Activated CD4-positive, alpha-beta T cell treated with anti-CD3 and anti-CD28 coated beads, Interleukin-10, Interleukin-2, amounts not matched to agents 100 ng/mL and 50 ng/mL, durations not matched to agents 16 hours and 8 hours (primary cell): ENCODE measurements at places on chromosomes 11 and 22.
A peak's percentile ranks its signal among the peaks of the same experiment; 100 is the strongest.

- no peak for DNase-seq
Observed at GRCh38 chr22:17897426-17897825, 123.2 kb upstream of the BID start.

- DNase-seq = no peak
Observed at GRCh38 chr11:70128435-70128906, 50.4 kb downstream of the ANO1 start.

- no peak for DNase-seq
Observed at GRCh38 chr11:11294551-11294855, 58.5 kb downstream of the CSNK2A3 start.

DNA sequence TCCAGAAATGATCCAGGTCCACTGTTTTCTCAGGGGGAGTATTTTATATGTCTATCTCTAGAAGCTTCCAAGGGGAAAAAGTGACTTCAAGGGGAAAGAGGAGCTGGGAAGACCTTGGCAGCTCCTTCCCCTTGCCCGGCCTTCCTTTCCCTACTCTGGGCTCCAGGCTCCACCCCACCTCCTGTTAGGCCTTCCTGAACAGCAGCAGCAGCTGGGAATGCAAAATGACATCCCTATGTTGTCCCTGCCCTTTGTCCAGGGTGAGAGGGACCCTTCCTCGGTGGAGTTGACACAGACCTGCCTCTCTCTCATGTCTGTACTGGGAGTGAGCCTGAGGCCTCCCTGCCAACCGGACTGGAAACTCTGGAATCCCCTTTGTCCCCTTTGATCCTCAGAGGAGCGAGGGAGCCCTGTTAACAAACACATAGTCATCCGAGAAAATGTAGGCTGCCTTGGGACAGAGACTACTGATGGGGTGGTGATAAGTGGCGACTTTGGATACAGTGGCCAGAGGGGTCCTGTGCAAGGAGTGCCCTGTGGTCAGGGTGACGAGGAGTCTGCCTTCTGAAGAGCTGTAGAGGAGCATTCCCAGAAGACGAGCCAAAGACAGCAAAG is 9.0 kb upstream of the MALAT1 start:
- DNase-seq = no peak

- DNase-seq = no peak
Observed at GRCh38 chr11:9838229-9838628, 174.4 kb downstream of the SWAP70 start.

- DNase-seq = no peak
Observed at GRCh38 chr22:31586137-31586920, 75.7 kb downstream of the PISD start.

DNA sequence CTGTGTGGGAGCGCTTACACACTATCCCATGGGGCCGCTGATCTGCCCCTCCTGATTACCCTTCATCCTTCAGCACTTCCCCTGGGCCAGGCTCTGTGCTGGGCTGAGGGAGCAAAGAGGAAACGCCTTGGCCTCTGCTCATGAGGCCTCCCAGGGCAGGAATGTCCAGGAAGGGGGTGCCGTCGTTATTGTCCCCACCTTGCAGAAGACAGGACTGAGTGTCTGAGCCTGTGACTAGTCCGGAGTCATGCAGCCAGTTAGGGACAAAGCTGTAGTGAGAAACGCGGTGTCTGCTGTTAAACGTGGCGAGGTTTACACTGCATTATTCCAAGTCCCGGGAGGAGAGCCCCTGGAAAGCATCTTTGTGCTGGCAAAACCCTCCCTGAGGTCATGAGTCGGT is 160.0 kb downstream of the TRIM29 start:
- DNase-seq = no peak

DNA sequence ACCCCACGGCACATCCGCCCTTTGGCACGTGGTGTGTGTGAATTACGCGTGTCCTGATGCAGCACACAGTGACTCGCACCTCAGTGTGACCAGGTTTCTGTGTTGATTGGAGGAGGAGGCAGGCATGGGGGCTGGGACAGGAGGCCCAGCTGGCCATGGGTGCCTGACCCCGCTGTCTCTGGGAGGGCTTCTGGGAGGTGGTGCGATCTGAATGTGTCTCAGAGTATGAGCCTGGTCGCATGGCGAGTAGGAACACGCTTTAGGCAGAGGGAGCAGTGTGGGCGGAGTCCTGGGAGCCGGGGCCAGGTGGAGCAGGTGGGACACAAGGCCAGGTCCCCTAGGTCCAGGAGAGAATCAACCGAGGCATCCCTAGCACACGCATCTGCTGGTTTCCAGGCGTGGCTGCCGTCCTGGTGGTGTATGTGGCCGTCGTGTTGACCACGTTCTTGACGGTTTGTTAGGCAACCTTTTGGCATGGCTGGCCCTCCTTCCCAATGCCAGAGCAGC is 5.7 kb downstream of the GRAMD4 start:
- no peak for DNase-seq

DNA sequence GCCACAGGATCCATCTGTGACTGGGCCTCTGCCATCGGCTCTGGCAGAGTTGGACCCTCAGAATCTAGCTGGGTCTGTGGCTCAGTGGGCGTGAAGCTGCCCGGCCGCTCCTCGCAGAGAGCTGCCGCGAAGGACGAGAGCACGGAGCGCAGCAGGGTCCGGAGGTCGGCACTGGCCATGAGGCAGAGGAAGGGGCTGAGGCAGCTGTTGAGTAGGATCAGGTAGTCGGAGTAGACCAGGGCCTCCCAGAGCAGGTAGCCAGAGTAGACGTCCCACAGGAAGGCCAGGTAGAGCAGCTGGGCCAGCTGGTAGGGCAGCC is 912 bp downstream of the GPR152 start:
- no peak for DNase-seq

DNA sequence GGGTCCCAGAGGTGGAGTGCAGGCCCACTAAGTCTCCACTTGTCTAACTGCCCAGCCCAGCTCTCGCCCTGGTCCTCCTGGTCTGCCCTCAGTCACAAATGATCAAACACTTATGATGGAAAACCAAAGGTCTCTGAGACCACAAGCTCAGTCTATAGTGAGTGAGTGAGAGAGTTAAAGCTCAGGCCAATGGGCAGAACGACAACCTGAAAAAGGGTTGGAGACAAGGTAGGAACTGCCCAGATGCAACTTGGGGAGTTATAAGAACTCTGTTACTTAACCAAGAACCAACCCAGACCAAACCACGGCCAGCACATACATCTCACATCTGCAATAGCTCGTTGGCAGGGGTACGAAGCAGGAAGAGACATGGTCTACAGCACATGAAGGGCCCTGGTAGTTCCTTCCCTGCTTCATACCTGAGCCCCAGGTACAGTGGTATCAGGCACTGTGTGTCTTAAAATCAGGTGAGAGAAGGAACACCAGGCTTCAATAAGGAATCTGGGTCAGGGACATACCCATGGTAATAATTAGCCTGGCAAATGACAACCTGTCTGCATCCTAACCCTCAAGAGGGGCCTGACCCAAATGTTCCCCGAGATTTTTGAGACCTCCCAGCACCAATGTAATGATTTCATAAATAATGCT is 35.7 kb downstream of the SERPIND1 start:
- no peak for DNase-seq

DNA sequence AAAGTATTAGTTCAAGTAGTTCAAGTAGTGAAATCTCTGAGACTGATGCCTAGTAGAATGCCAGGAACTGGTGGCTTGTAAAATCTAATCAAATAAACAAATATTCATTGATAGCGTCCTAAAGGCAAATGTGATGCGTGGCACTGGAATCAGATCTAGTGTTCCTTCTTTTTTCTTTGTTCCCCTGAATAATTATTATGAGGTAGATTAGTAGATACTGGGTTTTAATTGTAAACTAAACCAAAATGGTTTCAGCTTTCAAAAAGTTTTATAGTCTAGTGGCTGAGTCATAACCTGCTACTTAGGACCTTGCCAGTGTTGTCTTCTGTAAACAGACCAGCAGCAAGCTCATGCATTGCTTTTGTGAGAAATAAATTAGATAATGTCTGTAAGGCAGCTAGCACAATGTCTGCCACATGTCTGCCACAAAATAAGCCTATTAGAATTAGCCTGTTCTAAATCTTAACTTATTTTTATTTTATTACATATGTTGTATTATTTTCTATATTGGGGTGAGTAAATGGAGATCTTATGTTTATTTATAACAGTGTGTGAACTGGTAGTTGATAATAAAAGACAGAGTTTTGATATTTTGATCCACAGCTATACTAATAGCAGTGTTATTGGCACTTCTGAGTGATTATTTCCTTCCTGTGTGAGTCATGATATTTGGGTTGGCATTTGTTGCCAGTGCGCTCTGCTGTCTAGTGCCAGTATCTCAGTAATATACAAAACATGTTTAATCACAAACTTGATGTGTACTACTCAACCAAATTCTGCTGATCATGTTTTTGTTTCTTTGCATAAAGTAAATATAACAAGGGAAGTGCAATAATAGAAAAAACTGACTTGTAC is 135.7 kb downstream of the TMEM135 start:
- peak; percentile 2 for DNase-seq

DNA sequence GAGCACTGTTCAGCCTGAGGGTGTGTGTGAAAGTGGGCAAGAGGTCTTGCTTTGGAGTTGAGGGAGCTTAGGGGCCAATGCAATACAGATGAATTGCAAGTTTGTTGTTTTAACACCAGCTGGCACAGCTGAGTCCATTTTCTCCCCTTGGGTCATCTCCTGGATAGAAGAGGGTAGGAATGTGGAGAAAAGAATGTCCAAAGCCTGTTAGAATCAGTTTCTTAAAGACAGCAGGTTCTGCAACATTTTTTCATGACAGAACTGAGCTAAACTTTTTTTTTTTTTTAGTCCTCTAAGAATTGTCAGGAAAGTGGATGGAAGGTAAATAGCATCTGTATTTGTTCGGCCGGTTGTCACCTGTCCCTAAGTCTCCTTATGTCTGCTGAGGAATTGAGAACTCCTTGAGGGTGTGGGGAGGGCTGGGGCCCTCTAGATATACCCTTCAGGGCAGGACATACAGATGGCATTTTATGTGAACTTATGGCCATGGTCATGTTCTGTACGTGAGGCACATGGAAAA is 211.1 kb upstream of the CADM1 start:
- no peak for DNase-seq

DNA sequence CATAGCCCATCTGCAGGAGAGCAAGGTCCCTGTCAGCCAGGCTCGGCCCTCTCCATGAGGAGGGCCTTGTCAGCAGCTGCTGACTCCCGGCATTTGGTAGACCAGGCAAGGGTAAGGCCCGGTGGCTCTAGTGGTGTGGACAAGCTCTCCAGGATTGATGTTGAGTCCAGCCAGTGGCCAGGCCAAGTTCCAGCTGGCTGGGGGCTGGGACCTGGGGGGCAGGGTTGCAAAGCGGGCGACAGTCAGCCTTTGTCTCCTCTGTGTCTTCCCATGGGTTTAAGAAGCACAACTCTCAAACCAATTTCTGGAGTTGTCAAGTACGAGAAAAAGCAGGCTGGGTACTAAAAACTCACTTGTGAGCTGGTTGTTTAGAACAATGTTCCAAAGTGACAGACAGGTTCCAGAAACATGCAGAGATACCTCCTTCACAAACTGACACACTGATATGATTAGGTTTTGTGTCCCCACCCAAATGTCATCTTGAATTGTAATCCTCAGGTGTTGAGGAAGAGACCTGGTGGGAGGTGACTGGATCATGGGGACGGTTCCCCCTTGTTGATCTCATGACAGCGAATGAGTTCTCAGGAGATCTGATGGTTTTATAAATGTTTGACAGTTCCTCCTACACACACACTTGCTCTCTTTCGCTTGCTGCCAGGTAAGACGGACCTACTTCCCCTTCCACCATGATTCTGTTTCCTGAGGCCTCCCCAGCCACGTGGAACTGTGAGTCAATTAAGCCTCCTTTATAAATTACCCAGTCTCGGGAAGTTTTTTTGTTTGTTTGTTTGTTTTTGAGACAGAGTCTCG is 52.3 kb upstream of the SERPIND1 start:
- DNase-seq = no peak

GRCh38 chr11:122663764-122664163 is 8.2 kb downstream of the UBASH3B start:
- DNase-seq = no peak

DNA sequence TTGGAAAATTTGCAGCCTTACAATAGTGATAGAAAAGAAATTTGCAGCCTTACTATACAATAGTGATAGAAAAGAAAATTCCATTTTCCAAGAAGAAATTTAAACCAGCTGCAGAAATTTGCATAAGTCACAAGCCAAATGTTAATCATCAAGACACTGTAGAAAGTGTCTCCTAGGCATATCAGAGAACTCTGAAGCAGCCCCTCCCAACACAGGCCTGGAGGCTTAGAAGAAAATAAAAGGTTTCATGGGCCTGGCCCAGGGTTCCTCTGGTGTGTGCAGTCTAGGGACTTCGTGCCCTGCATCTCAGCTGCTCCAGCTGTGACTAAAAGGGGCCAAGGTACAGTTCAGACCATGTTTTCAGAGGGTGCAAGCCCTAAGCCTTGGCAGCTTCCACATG is 6.0 kb downstream of the OR4A16 start:
- DNase-seq = no peak

- no peak for DNase-seq
Observed at GRCh38 chr22:50481045-50481439, 301 bp upstream of the ADM2 start.

DNA sequence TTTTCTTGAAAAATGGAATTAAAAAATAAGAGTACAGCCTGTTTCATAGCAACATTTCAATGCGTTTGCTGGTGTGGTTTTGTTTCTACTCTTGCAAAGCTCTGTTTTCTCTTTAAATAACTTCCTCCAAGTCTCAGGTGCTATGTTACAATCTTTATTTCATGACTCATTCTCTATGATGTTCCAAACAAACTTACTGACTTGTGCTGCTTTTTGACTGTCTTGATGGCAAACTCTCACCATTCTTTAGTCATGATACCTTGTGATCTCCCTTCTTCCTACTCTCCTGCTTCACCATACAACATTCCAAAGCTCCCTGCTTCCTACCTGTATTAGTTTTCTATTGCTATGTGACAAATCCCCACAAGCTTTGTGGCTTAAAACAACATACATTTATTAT is 166.1 kb downstream of the C11orf91 start:
- no peak for DNase-seq
